Fibroblast of skin of left biceps (primary cell): ENCODE measurements at places on chromosomes 5 and 9.

- DNase-seq, result no peak
Observed at GRCh38 chr9:26012797-26013196, 334.6 kb upstream of the TUSC1 start.

DNA sequence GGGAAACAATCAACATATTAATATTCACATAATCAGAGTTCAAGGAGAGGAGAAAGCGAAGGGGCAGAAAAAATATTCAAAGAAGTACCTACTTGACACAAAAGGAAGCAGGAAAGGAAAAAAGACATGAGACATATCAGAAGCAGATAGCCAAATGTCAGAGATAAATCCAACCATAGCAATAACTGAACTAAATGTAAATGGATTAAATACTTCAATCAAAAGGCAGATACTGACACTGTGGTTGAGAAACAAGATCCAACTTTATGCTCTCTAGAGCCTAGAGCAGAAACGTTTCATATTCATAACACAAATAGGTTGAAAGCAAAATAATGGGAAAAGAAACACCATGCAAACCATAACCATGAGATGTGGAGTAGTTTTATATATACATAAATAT, 9.0 kb downstream of the MRPS2 start:
- no peak for DNase-seq

DNA sequence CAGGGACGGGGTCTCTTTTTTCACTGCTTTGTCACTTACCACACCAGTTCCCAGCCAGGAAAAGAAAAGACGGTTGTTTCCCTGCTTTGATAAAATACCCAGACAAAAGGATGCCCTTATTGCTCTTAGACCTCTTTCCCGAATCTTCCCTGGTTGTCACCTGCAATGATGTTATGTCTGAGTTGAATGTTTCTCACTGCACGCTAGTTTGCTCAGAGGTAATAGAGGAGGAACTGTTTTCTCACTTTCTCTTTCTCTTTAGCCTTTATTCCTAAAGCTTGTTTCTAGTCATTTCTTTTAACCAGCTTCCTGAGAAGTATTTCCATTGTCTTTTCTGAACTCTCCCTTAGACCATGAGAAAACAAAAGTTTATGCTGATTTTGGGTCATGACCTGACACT, 32.9 kb downstream of the ACER2 start:
- DNase-seq, result no peak

DNA sequence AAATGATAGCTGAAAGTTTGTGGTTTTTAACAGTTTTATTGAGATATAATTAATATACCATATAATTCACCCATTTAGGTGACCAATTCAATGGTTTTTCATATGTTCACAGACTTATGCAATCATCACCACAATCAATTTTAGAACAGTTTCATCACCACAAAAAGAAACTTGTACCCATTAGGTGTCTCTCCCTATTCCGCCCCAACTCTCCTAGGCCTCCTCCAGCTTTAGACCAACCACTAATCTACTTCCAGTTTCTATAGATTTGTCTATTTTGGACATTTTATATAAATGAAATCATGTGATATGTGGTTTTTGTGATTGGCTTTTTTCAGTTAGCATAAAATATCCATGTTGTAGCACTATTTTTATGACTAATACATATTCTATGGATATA, 38.6 kb downstream of the YTHDC2 start:
- no peak for DNase-seq

- DNase-seq, result no peak
Observed at GRCh38 chr5:154773326-154773725, 18.1 kb downstream of the LARP1 start.
